ENCODE measurements at places on chromosomes 4 and X.

DNA sequence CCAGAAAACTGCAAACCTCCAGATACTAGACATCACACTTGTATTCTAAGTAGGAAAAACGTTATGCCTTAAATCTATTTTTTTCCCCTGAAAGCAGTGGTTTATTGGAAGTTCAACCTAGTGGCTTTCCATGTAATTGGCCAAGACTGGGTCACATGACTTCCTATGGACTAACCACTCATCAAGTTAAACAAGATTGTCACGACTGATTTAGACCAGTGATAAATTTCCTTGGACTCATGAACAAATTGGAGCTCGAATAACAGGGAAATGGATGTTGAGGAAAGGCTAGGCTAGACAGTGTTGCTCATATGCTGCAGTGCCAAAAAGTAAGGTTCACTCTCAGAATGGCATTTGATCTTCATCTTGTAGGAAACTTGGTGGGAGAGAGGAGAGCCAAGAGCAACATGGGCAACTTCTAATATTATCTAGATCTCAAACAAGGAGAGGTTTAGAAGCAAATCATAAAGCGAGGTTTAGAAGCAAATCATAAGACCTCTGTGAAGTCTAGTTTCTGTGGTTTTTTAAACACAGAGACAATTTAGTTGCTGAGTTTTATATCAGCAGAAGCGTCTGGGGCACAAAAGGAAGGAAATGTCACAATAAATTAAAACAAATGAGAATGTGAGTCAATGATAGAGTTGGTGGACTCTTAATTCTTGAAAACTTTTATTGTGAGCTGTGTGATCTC, 165.6 kb upstream of the BOD1L1 start:
- no peak for DNase-seq

GRCh38 chrX:101206471-101206870, 13.1 kb upstream of the DRP2 start:
- no peak for DNase-seq

DNA sequence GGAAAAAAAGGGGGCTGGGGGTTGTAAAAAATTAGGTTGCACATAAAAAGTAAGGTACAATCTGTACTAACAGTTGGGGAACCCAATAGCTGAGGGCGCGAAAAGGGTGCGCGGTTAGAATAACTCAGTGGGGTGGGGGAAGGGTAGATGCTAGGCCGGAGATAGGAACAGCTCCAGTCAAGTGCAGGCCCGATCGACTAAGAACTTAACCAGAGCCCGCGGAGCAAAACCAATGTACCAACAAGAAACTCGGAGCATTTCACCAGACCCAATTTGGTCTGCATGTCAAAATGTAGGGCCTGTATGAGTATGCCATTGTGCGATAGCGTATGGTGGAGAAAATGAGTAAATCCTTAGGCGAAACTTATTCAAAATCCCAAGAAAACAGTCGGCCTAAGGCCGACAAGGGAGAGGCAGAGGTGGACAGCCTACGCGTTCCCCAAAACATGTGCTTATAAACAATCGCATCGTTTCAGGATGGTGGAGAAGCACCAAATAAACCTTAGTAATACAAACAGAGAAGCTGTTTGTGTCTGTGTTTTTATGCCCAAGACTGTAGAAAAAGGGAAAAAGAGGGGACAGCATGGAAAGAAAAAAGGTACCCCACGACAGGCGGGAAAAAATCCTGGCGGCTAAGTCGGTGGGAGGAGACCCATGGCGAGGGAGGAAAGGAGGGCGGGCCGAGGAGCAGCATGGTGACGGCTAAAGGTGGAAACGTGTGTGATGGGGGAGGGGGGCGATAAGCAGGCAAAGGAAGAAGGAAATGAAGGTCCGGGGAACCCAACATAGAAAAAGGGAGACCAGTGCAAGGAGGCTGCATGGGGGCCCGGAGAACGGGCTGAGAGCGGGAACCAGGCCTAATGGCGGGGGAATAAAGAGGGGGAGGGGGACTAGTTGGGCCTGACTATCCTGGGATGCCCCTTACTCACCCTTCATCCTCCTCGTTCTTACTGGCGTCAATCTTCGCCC, 990 bp downstream of the HNRNPD start:
- DNase-seq, result peak; percentile 23

DNA sequence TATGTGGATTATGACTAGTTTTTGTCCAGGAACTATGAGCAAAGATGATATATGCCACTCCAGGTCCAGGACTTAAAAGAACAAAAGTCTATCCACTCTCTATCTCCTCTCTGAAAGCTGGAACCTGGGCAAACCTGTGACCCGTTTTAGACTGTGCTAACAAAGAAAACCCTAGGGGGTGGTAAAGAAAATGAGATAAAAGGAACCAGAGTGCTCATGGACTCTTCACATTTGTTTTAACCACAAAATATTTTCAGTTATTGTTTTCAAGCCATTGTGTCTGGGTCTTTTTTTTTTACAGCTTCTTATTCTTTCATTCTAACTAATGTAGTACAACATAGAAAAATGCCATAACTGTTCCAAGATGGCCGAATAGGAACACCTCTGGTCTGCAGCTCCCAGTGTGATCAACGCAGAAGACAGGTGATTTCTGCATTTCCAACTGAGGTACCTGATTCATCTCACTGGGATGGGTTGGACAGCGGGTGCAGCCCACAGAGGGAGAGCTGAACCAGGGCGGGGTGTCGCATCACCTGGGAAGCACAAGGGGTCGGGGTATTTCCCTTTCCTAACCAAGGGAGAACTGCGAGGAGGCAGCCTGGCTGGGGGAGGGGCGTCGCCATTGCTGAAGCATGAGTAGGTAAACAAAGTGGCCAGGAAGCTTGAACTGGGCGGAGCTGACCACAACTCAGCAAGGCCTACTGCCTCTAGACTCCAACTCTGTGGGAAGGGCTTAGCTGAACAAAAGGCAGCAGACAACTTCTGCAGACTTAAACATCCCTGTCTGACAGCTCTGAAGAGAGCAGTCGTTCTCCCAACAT, 45.1 kb downstream of the CHM start:
- DNase-seq, result no peak

- DNase-seq, result no peak
These were observed 24.2 kb downstream of the CNKSR2 start for GRCh38 chrX:21398426-21398825.

- DNase-seq, result no peak
These were observed 86.9 kb downstream of the VCX3A start for GRCh38 chrX:6448003-6448402.

DNA sequence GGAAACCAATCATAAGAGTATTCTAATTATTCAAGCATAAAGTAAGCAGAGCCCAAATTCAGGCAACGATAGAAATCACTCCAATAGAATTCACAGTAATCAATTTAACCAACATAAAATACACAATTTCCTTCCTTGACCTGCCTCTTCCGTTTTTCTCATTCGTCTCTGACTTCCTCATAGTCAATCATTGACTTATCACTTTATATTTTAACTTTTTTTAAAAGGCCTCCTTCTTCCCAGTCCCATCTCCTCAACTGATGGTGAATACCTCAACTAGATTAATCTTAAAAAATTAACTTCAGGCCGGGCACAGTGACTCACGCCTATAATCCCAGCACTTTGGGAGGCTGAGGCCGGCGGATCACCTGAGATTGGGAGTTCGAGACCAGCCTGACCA, 13.3 kb downstream of the CNOT6L start:
- no peak for DNase-seq

- DNase-seq, result no peak
These were observed 973 bp downstream of the ADAMTS3 start for GRCh38 chr4:72567821-72568675.

GRCh38 chr4:113052379-113052951, 3.0 kb downstream of the ANK2 start:
- DNase-seq, result no peak

- DNase-seq, result no peak
These were observed 1629.2 kb upstream of the ADGRL3 start for GRCh38 chr4:59570860-59571476.

DNA sequence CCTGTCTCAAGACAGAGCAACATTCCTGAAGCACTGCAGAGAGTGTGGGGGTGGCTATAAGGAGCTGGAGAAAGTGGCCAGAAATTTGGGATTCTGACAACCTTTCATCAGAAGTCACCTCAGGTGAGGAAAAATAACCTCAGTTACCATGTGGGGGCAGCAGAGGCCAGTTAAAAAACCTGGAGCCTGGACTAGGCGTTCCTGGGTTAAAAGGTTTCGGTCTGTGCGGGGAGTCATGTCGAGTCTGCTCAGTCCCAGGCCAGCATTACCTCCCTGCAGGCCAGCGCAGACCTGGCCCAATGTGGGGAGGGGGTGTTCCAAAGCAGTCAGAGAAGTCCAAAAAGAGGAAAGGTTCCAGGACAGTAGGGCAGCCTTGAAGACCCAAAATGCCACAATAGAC, 10.9 kb upstream of the NALF2 start:
- DNase-seq, result no peak

DNA sequence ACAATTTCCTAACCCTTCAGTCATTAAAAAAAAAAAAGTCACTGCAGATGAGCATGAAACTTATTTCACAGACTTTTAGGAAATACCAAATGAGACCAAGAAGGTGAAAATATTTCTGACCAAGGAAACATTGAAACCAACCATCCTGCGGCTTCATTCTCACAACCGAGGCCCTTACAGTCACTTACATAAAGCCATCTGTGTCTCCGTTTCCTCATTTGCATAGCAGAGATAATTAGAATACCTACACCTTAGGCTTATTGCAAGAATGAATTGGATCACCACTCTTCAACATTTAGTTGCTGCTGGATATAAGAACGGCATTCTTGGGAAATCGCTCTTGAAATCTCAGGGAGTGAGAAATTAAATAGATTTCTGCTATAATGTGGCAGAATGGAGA, 356.2 kb downstream of the HS3ST1 start:
- no peak for DNase-seq

GRCh38 chrX:154490414-154491083, at the start of gene SLC10A3:
SLC10A3 (minus strand) TSS chrX:154490629; CDS start chrX:154488940, 1,689 bp downstream.
- DNase-seq, result peak; percentile 79

DNA sequence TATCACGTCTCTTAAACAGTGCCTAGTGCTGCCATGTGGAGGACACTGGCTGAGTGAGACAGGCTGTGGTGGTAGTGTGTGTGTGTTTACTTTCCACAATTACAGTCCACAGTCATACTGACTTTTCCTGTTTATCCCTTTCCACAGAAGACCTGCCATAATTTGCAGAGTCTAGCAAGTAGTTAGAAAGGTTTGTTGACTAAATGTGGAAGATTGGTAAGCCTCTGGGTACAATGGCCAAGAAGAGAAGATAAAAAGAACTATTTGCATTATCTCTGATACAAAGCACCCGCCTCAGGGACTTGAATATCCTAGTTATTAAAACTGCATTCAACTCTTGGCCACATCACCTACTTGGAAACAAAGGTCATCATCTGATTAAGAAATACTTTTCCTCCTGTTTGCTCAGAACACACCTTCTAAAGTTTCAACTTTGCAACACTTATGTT, 89.1 kb downstream of the FAM13A start:
- DNase-seq, result no peak

DNA sequence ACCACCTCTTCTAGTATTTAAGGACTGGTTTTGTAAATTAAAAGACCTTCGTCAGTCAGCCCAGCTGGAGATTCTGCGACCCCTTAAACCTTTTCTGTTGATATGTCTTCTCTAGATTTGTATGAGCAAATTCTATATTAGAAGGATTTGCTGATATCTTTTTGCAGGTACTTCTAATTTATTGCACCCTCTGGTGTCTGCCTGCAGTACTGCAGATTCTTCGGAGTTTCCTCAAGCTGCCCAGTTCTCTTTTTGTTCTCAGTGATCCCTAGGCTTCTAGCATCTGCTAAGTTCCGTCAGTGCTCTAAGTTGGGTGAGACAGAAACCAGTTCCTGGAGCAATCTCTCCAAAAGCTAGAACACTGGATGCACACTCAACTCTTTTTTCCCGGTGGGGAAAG, 545.2 kb downstream of the C4orf33 start:
- DNase-seq, result peak; percentile 6

DNA sequence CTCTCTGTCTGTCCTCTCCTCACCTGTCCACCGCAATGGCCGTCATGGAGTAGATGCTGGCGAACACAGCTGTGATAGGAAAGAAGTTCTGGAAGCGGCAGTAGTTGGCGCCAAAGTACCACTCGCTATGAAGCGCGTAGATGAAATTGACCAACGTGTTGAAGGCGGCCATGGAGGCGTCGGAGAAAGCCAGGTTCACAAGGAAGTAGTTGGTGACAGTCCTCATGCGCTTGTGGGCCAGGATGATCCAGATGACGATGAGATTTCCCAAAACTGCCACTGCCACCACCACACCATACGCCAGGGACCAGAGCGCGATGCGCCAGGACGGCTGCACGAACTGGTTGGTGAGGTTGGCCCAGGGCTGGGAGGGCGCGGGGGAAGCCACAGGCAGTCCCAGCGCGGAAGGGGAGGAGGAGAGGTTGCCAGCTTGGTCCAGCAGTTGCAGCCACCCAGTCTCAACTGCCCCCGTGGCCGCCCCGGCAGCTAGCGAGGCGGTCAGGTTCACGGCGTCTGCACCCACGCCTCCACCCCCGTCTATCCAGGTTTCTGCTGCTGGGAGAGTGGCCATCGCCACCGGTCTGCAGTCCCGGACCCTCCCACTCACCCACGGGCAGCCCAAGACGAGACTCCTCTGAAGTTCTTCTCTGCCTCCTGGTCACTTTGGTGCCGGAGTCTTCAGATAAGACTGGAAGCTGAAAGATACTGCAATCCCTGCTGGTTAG, 518 bp downstream of the TACR3 start:
- no peak for DNase-seq

GRCh38 chr4:168695288-168695687, 198.4 kb downstream of the PALLD start:
- DNase-seq, result no peak

GRCh38 chr4:189117426-189117825, 823.2 kb upstream of the FRG1 start:
- no peak for DNase-seq

DNA sequence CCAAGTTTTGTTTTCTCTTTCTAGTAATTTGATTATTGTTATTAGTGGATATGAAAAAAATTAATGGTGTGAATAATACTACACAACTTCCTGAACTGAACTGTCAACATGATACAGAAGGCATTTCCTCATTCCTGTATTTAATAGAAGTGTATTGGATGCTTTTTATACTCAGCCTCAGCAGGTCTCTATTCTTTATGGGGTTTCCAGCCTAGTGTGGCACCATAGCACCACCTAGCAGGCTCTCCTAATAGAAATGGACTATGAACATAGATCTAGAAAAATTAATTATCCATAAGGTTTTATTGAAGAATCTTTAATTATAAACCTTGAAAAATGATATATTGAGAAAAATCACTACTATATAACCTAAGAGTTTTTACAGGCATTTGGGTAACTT, 52.4 kb downstream of the GLRB start:
- DNase-seq, result no peak

- no peak for DNase-seq
These were observed 41.3 kb downstream of the RBMX start for GRCh38 chrX:136839196-136839595.

- no peak for DNase-seq
These were observed 71.6 kb upstream of the LEF1 start for GRCh38 chr4:108240366-108240765.

GRCh38 chrX:107712231-107713202, 63.1 kb downstream of the TSC22D3 start:
- no peak for DNase-seq

DNA sequence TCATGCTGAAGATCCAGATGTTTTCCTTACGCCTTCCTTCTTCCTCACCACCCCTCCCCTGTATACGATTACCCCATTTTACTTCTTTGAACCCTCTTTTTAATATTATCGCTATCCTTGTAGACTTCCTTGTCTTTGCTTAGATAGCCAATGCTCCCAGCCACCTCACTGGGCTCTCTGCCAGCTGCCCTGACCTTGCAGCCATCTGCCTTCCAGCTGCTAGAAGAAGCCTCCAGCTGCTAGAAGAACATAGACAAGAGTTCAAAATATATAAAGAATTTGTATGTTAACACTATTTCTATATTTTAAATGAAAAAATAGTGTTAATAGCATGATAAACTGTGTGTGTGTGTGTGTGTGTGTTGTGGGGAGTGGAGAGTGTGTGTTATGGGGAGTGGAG, 374.7 kb downstream of the ANKRD50 start:
- no peak for DNase-seq

All from stimulated activated CD4-positive, alpha-beta T cell treated with anti-CD3 and anti-CD28 coated beads, Interleukin-15, amount 100 ng/mL, for 1 hour (primary cell).